Fibroblast of the aortic adventitia (primary cell): ENCODE measurements at places on chromosomes 3 and 15. TPM values are rescaled to one million over a fixed set of nuclear protein-coding genes. Genes with fewer than 3 reads are reported as not detected.

The SPTSSB gene
- total RNA-seq: 0.45 TPM in 1 of 2 replicates, not detected in the other

The PDZRN3 gene
- 40.5 and 76.8 TPM in 2 replicates for total RNA-seq

The CACNA2D3 gene
- 0.45 TPM in 1 of 2 replicates, not detected in the other for total RNA-seq

GRCh38 chr3:38002291-38002876, 11.8 kb downstream of the VILL start:
- no peak for DNase-seq

DNA sequence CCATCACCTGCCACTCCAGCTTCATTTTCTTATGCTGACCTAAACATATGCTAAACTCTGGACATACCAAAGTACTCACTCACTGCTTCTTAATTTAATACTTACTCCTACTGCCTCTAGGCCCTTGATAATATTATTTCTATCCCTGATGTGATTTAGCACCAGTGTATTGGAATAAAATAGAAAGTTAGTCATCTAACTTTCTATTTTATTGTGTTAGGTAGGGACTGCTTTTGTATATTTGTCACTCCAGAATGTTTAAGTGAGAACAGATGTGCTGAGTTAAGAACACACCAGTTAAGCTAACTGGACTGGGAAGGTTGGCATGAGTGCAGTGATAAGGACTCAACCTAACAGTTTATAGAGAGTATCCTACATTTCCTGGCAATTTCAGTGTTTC, 6.5 kb upstream of the CLDN16 start:
- peak; percentile 60 for DNase-seq

GRCh38 chr3:174457758-174458157, 401.4 kb upstream of the NAALADL2 start:
- DNase-seq: no peak

DNA sequence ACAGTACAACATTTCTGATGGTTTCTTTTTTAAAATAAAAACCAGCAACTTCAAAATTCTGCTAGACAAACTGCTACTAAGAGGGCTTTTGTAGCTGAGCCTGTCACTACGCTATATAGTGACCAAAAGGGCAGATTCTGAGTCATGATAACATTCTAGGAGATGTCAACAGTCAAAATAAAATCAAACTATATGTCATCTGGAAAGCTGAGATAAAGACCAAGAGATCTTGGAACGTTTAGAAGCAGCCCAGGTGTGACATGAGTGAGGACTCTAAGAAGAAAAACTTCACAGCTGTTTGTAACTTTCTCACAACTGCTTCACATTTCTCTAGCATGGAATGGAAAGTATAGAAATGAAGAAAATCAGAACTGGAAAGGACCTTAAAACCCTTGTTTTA, 84.6 kb downstream of the FILIP1L start:
- no peak for DNase-seq
